ENCODE measurements at places on chromosomes 2 and 18. TPM values are rescaled to one million over a fixed set of nuclear protein-coding genes. Genes with fewer than 3 reads are reported as not detected.

DNA sequence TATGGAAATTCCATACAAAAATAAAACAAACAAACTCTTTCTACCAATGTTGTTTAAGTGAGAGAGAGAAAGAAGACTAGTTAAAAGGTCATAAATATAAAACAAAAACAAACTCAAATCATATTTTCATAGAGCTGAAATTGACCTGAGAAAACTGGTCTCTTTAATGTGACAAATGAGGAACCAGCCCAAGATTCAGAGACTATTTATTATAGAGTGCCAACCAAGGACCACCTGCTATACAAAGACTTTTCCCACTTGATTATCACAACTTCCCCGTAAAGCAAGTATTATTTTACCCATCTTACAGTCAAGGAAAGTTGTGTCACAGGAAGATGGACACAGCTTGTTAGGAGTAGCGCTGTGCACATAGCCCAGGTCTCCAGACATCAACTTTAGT, 13.3 kb downstream of the ANKRD44 start:
- DNase-seq: no peak

GRCh38 chr2:162123806-162124758, 28.0 kb downstream of the GCG start:
- no peak for DNase-seq

TACR1 gene
- total RNA-seq: 1.8 TPM

DNA sequence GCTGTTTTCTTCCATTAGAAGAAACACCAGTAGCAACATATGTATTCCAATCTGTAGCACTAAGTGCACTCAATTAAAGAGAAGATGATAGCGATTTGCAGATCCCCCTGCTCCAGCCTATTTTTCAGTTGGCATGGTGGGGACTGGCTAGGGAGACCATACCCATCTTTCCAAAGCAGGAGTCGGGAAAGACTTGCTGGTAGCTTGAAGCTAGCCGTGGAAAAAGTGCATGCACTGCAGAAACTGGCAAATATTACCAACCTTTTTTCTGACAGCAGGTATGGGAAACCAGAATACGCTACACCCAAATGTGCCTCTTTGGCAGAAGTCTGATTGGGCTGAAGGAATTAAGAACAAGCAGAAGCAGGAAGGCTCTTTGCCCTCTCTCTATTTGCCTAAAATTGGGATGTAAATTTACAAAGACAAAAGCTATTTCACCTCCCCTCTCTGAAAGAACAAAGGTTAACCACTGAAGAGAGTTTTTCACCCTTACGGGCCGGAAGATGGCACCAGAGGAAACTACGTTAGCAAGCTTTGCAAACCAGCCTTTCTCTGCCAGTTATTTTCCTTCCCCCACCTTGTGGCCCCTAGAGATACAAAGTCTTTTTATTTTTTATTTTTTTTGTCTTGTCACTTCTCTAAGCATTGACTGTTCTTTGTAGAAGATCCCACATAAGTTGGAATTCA, 273.1 kb downstream of the DLGAP1 start:
- DNase-seq: no peak

DNA sequence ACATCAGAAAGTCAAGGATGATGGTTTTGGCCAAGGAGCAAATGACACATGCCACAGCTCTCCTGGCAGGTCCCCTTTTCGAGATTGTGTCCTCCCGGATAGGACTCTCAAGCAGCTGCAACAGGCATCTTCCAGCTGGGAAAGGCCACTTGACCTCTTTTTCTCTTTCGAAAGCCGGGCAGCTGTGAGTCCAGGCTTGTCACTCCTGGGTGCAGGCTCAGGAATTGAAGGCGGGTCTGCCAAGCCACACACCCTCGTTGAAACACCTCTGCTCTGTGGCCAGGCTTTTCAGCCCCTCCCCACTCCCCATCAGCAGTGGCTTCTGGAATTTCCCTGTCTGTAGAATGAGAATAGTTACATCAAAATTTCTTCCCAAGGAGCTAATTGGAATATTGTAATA, 98.0 kb downstream of the CCDC138 start:
- no peak for DNase-seq

GRCh38 chr2:111166115-111166514, 45.4 kb downstream of the BCL2L11 start:
- no peak for DNase-seq

DNA sequence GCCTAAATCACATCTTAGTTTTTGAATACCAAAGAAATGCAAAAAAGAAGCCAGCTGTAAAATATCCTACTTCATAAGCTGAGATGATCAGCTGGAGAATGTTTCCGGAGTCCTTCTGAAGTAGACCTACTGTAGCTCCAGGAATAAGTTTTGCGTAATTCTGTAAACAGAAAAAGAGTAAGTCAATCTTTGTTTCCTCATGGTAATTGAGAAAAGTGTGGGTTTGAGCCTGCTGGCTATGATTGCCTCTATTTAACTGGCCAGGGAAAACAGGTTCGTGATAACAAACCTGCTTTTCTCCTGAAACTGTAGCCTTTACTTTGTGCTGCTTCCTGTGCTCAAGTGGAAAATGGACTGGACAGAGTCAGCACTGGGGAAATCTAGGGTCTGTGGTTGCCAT, 58.2 kb downstream of the ITGB6 start:
- DNase-seq: no peak

DNA sequence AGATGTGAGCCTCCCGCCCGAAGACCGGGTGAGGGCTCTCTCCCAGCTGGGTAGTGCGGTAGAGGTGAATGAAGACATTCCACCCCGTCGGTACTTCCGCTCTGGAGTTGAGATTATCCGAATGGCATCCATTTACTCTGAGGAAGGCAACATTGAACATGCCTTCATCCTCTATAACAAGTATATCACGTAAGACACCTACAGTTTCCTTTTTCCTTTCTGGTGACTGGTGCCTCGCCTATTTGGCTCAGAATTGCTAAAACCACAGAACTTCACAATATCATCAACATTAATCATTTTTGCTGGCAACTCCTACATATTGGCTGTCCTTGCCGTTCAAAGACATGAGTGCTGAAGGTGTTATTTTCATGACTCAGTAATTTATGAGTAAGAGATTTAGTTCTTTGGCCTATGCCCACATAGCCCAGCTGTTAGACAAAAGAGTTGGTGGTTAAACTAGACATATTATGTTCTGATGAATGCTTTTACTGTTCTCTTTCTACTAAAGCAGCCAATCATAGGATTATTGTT, 2.2 kb downstream of the STAMBP start:
- DNase-seq: no peak

GRCh38 chr2:105926960-105927678, 182.4 kb downstream of the NCK2 start:
- DNase-seq: no peak
